ENCODE measurements at places on chromosomes 16 and 17. TPM values are rescaled to one million over a fixed set of nuclear protein-coding genes. Genes with fewer than 3 reads are reported as not detected.

- no peak for DNase-seq
Observed at GRCh38 chr17:45753645-45754225, 30.4 kb upstream of the CRHR1 start.

SULT1A1 gene
- 12.0 TPM for total RNA-seq

SHISA6 gene
- 3.0 TPM for total RNA-seq

GRCh38 chr17:76065775-76066174, 6.5 kb downstream of the SRP68 start:
- no peak for DNase-seq

DNA sequence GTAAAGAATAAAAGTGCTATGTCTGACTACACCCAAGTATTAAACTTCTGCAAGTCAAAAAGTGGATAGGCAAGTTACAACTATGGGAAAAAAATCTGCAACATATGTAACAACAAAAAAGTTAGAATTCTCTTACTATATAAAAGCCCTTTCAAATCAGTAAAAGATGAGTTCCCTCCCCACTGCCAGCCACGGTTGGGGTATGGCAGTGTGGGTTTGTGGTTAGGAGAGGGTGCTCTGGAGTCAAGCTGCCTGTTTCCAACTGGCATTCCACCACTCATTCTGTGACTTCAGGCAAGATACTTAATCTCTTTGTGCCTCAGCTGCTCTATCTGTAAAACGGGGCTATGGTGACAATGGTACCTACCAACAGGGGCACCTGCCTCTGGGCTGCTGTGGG, 26.6 kb upstream of the MFSD6L start:
- no peak for DNase-seq

DNA sequence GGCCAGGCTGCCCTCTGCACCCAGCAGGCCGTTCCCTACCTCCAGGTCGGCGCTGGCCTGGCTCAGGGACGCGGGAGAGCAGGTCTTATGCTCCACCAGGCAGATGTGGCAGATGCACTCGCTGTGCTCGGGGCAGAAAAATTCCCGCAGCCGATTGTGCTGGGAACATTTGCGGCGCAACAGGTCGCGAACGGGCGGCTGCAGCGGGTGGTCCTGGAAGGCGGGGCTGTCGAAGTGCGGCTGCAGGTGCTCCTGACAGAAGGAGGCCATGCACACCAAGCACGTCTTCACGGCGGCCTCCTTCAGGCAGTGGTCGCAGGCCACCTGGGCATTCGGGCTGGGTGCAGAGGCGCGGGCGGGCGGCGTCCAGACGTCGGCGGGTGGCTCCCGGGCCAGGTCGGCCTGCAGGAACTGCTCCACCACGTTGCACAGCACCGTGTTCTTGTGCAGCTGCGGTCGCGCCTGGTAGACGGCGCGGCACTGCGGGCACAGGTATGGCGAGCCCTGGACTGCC, 439 bp downstream of the TRIM25 start:
- DNase-seq = no peak

GRCh38 chr17:17846645-17847044, 9.9 kb upstream of the SREBF1 start:
- DNase-seq = no peak

- DNase-seq = no peak
Observed at GRCh38 chr17:68840073-68840472, 115.1 kb downstream of the ABCA8 start.

DNA sequence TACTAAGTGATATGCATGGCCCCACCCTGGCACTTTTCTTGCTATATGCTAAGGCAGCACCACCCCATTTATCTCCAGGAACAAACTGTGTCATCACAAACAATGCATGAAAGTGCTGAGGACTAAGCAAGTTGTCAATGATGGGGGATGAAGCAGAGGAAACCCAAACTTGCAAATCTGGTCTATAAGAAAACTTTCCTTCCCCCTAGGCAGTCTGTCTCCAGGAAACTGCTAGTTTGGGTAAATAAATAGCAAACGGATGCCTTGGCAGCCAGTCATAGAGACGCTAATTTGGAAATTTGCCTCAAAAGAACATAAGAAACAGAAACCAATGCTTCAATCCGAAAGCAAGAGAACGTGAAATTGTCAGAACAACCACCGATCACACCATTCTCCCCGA, 5.6 kb upstream of the HSBP1 start:
- peak; percentile 81 for DNase-seq

C17orf78 gene
- total RNA-seq = not detected

- no peak for DNase-seq
Observed at GRCh38 chr17:180381-181244, 837 bp downstream of the DOC2B start.

DNA sequence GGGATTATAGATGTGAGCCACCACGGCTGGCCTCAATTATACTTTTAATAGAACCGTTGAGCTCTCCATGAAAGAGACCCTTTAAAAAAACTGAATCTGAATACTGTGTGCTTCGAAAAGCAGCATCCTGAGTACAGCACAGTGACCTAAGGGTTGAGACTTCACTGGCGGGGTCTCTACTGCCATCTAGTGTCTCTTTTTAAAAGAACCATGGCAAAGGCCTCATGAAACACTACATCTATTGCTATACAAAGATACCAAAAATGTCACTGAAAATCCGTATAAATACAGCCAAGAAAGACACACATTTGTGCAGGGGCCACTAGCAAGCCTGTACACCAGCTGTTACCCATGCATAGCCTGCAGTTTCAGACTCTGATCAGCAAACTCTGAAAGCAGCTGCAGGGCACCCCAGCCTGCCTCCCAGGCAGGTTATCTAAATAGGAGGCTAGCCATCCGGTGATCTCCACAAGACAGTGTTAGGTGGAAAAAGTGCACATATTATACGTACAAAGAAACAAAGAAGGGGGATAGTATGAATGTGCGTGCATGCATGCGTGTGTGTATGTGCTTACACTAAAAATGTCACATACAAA, 35.3 kb downstream of the NPLOC4 start:
- peak; percentile 65 for DNase-seq

DNA sequence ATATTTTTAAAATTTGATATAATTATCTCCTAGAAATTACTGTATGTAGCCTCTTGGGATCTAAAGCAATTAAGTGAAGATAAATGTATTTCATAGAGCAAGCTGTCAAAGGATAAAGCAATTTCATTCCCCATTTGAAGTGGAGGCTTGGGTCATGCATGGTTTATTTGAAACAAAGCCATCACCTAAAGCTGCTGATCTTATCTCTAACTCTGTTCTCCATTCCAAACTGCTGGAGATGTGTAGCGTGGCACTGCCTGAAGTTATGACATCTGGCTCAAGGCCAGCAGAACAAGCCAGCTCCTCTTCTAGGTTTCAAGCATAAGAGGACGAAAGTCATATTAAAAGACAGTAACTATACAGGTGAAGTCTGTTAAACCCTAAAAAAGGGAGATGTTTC, 83.9 kb downstream of the HIC1 start:
- DNase-seq = peak; percentile 48
